ENCODE measurements at places on chromosomes 2 and 18. TPM values are rescaled to one million over a fixed set of nuclear protein-coding genes. Genes with fewer than 3 reads are reported as not detected.

GRCh38 chr2:235414422-235414821 lies 79.4 kb upstream of the AGAP1 start:
- DNase-seq: no peak

GRCh38 chr2:215843579-215843978 lies 169.8 kb downstream of the MREG start:
- DNase-seq: no peak

- no peak for DNase-seq
Measured at GRCh38 chr18:79800371-79801180, 2.8 kb downstream of the KCNG2 start.

The EVA1A gene
- total RNA-seq: not detected

DNA sequence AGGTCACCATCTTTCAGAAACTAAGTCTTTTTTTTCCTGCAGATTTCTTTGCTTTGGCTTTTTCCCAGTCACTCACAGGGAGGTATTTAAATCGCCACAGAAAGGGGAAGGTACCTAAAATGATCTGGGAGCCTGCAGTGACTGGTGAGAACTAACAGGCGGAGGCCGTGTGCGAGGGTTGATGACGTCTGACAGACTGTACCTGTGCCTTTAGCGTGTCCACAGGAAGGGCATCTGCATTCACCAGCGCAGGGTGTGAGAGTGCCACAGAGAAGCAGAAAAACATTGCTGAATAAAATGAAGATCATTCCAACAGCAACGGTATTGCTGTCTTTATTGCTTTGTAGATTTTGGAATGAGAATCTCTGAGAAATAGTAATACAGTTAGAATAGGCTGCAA lies 5.7 kb downstream of the CTDP1 start:
- DNase-seq: no peak

DNA sequence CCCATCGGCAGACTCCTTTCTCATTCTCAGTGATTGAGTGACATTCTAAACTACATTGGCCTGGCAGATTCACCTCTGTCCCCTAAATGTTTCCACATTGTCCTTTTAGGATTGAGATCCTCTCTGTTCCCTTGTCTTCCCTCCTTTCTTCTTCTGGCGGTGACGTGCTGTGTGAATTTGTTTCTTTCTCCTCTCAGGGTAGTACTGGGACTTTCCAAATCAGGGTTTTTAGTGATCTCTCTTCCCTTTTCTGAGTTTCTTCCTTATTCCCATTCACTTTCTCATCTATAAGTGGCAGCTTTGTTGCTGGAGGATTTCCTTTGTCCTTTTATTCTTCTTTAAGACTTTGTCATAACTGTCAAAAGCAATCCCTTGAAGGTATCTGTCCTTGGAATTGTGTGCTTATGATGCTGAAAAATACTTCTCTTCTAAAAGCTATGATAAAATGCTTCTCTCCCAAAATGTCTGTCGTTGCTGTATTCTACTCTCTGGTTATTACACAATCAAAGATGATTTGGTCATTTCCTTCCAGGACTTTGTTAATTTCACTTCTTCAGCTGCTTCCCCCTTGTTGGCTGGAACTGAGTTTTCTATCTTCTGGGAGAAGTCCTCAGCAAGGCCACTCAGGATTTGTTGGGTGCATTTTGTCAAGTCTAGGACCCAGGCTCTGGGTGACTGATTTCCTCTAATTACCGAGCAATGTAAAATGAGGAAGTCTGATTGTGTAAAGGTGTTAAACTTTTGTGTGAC lies 4.9 kb upstream of the IL1B start:
- DNase-seq: no peak

The C1GALT1C1L gene
- total RNA-seq: not detected

DNA sequence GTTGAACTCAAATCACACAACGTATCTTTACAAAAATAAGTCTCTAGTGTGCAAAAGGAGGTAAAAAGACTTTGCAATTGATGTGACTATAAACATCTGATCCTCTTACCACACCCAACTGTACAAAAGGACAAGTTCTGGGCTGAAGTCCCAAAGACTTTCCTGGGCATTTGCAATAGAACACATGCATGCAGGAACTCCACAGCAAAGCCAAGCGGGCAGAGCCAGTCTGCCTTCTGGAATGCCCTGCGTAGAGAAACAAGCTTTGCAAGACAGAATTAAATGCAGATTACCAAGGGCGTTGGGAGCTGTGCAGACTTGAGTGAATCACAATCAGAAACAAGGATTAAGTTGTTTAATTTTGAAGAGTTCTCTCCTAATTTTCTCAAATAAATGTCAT lies 208.4 kb upstream of the ZNF521 start:
- no peak for DNase-seq

DNA sequence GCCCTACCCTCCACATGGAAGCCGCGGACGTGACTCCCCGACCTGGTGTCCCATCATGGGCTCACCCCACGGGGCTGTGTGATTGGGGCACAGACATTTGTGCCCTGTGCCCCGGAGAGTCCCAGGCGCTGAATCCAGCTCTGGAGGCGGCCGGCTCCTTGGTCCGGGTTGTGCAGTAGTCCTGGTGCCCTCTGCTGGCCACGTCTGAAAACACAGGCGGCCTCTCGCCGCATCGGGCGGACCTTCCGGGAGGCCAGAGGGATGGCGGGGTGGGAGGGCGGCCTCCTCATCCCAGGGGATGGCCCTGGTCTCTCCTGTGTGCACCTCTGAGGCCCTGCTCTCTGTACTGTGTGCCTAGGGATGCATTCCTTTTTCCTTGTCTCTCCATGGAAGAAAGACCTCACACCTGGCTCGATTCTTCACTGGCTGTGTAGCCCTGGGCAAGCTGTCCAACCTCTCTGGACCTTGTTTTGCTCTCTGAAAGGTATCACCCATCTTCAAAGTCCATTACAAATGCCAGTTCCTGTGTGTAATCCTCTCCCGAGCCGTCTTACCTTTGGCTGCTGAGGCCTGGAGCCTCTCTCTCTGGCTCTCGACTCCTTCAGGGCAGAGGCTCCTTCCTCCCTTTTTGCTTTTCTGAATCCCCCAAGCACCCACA lies 27.6 kb downstream of the CELF4 start:
- DNase-seq: no peak

DNA sequence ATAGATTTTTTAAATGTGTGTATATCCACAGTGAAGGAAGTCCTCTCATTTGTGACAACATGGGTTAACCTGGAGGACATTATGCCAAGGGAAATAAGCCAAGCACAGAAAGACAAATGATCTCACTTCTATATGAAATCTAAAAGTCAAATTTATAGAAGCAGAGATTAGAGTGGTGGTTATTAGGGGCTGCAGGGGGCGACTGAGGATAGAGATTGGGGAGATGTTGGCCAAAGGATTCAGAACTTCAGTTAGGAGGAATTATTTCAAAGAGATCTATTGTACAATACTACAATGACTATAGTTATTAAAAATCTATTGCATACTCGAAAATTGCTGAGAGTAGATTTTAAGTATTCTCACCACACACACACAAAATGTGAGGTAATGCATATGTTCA lies 252.4 kb upstream of the SLC39A10 start:
- DNase-seq: peak; percentile 50

DNA sequence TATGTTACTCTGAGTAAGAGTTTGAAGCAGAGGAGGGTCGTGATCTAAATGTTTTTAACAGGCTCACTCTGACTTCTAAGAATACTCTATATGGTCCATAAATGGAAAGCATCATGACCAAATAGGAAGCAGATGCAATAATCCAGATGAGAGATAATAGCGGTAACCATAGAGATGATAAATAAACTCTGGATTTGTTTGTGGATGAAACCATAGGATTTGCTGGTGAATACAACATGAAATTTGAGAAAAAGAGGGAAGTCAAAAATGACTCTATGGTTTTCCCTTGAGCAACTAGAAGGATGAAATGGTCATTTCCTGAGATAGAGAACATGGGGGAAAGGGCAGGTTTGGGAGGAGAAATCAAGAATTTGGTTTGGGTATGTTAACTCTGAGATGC lies 3.9 kb downstream of the HEATR5B start:
- DNase-seq: no peak

DNA sequence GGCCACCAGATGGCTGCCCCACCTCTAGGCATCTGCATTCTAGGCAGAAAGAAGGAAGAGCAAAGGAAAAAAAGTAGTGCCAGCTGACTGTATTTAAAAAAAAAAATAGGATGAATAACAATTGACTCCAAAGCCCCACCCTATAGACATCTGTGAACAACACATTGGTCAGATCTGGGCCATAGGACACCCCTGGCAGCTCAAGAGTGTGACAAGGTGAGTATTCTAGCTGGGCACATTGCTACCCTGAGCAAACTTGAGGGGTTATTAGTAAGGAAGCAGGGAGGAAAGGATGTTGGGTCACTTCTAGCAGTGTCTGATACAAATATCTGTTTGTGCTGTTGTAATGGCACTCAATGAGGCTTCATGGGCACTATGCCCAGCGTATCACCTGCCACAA lies 58.6 kb upstream of the NPAS2 start:
- DNase-seq: no peak

The HOXD9 gene
- not detected for total RNA-seq

- DNase-seq: no peak
Measured at GRCh38 chr2:149155196-149155969, 116.9 kb downstream of the LYPD6B start.

The FABP1 gene
- total RNA-seq: not detected

DNA sequence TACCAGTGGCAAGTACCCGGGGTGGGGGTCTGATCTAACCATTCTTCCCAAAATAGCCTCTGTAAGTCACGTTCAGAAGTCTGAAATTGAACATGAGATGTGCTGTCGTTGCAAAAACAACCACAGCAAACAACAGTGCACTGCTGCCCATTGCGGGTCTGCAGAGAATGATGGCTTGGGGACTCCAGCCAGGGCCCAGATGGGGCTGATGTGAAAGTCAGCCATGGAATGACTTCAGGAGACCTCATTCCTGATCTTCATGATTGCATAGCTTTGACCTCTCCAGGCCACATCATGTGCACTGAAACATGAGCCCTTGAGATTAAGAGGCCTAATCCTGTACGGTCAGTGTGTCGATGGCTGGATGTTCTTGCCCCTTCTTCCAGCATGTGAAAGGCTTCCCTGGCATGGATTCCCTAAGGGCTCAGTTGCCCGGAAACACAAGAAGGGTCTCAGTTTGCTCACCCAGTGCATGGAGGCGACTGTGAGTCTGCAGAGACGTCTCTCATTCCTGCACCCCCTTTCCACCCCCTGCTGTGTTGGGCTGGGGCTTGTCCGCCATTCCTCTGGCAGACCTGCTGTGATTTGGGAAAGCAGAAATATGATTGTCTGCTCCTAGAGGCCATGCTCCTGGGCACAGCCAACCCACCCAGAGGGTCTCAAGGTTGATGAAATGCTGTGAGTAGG lies 191.6 kb downstream of the SEPTIN10 start:
- no peak for DNase-seq

- no peak for DNase-seq
Measured at GRCh38 chr2:128645631-128646030, 327.0 kb upstream of the HS6ST1 start.

DNA sequence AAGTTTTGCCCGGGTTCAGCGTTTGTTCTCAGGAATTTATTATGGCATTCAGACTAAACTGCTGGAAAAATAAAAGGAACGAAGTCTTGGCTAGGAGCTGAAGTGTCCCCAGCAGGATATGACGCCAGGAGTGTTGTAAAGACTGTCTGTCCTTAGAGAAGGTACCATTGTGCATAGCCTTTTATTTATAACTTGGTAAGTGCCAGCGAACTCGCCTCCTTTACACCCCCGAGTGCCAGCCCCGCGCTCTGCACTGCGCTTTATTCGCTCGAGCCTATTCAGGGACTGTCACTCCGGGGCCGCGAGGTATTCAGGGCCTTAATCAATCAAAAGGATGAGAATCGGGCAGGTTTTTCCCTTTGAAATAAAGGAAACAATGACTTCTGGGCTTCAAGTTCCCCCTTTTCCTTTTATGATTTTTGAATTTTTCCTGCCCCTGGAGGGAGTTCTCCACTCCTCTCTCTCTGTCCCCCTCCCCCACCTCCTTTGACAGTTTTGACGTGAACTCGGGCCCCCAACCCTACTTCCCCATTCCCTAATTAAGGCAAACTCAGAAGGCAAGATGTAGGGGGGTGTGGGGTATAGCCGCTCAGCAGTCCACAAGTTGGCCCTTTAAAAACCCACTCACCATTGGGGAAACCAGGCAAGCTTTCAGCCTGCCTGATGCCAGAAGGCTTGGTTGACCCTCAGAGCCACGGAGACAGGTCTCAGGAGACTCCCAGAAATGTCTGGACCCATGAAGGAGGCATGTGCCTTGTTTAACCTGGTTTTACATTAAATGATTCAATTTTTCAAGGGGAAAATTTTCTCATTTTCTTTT lies 1.3 kb upstream of the PAX3 start:
- no peak for DNase-seq

DNA sequence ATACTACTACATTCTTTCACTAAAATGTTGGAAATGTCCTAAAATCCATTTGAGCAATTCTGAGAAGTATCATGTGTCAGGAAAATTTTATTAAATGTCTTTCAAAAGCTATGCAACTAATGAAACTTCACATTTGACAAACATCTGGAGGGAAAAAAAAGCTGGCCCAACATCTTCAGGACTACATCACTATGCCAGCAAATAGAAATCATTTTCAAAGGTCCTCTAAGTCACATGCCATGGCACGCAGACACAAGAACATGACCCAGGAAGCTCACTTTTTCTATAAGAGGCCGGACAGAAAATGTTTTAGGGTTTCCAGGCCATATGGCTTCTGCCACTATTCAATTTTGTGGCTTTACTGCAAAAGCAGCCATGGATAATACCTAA lies 11.6 kb downstream of the KANSL3 start:
- DNase-seq: no peak

The TEKT4 gene
- total RNA-seq: not detected

GRCh38 chr2:220221992-220222391 lies 594.6 kb downstream of the SLC4A3 start:
- no peak for DNase-seq

The VPS4B gene
- 107 TPM for total RNA-seq

GRCh38 chr2:121237336-121237979 lies 47.5 kb downstream of the TFCP2L1 start:
- DNase-seq: no peak

DNA sequence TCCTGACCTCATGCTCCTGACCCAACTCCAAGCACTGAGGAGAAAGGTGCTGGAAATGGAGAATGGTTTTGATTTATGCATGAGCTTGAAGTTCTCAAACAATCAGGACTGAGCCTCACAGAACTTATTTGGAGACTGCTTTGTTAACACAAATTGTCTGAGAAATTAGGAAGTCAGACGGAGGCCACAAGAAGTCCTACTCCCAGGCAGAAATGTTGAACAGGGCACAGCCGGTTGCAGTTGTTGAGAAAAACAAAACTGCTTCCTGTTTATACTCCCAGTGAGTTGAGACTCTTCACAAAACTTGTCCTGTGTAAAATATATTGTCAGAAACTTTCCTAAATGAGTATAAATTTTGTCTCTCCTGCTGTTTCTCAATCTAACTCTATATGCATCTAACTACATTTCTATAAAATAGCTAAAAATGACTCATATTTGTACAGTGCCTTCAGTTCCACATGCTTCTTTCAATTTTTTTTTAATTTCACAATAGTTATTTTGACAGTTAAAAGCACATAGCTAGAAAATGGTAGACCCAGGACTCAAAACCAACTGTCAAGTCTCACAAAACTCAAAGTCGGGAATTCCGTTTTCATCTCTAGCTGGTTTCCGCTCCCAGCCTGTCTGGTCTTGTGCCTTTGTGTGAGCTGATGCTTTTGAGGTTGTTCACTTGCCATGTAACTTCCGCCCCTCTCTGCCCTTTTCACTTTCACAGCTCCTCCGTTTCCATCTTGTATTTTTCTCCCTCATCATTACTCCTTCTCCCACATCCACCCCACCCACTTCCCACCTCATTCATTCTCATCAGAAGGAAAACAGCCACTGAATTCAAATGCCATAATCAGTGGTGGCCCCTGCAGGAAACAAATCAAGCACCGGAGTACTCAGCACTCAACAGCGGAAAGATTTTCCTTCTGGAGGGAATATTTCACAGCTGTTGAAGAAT lies 215.0 kb downstream of the SUCLG1 start:
- no peak for DNase-seq

GRCh38 chr2:149446748-149447147 lies 116.4 kb downstream of the LYPD6 start:
- DNase-seq: no peak
